Activated CD4-positive, alpha-beta T cell treated with anti-CD3 and anti-CD28 coated beads, Interleukin-2, amount 50 U/mL, for 16 hours (primary cell): ENCODE measurements at places on chromosomes 16 and 17.

GRCh38 chr16:21101631-21102420 is 48.8 kb downstream of the DNAH3 start:
- DNase-seq: peak; percentile 3

DNA sequence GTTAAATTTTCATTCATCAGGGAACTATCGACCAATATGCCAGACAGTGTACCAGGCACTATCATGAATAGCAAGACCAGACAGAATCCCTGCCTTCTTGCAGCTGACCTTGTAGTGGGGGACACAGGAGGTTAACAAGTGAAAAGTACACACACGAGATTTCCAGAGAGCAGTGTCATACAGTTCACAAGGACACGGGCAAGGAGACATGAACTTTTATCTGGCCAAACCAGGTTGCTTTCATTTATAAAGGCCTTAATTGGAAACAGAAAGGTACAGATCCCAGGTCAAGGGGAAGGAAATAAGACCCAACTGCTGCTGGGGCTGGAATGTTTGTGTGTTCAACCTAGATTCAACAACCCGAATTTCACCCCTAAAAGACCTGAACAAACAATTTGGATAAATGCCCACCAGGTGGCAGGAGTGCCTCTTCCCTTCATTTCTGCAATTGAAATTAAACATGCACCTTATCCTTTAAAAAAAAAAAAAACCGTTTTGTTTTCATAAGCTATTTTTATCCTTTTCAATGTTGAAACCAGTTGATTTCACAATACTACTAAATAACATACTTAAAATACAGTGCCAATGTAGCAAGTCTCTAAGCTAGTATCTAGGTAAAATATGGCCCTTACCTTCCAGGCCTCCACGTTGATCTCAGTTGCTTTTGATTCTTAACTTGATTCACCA is 65.9 kb downstream of the EMP2 start:
- DNase-seq: peak; percentile 47

DNA sequence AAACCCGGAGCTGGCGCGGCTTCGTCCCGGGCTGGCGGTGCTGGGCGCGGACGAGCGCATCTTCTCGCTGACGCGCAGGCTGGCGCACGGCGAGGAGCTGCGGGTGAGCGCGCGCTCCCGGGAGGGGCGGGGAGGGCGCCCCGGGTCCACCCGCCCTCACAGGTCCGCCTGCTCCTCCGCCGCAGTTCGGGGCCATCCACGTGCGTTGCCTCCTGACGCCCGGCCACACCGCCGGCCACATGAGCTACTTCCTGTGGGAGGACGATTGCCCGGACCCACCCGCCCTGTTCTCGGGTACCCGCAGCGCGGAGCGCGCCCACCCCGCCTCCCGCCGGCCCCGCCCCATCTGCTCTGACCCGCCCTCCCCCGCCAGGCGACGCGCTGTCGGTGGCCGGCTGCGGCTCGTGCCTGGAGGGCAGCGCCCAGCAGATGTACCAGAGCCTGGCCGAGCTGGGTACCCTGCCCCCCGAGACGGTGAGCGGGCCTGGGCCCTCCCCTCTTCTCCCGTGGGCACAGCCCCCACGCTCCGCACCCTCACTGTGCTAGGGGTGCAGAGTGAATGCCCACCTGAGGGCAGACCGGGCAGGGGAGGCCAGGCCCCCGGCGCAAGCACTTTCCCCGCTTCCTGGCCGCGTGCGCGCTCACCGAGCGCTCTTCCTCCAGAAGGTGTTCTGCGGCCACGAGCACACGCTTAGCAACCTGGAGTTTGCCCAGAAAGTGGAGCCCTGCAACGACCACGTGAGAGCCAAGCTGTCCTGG is 1.4 kb downstream of the HAGHL start:
- DNase-seq: peak; percentile 74

GRCh38 chr17:80017226-80018010 is 18.3 kb downstream of the TBC1D16 start:
- no peak for DNase-seq

- no peak for DNase-seq
These were observed 19.6 kb downstream of the KATNB1 start for GRCh38 chr16:57755061-57755684.

- DNase-seq: no peak
These were observed 361.0 kb downstream of the CDH13 start for GRCh38 chr16:82987767-82988166.

DNA sequence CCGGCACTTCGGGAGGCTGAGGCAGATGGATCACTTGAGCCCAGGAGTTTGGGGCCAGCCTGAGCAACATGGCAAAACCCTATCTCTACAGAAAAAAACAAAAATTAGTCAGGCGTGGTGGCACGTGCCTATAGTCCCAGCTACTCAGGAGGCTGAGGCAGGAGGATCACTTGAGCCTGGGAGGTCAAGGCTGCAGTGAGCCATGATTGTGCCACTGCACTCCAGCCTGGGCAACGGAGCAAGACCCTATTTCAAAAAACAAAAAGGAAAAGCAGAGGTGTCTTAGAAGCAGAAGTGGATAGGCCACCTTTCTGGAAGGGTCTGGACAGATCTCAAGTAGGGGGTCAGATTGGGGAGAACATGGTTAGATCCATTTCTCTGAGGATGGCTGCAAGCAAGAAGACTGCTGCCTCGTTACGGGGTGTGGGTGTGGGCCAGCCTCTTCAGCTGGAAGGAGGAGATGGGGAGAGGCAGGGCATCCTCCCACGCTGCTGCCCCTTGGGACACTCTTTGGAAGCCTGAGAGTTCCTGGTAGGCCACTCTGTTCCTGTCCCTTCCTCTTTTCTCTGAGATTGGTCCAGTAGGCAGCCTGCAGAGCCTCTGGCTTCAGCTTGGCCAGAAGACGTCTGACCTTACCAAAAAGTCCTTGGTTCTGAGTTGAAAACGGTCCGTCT is 208.0 kb downstream of the MSI2 start:
- no peak for DNase-seq

DNA sequence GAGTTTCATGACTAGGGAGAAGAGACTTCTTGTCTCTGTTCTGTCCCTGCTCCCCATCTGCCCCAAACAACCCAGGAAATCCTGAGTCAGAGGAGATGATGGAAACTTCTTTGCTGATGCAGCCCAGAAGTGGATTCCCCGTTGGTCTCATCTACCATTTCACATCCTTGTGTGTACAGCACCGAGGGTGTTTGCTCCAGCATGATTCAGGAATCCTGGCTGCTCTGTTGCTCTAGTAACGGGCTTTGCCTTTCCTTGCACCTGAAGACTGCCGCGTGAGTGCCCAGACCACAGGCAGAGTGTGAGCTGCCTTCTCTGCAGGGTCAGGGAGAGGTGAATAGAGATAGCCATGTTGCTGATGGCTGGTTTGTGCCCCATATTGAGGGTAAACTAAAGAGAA is 408.4 kb downstream of the CPPED1 start:
- no peak for DNase-seq

DNA sequence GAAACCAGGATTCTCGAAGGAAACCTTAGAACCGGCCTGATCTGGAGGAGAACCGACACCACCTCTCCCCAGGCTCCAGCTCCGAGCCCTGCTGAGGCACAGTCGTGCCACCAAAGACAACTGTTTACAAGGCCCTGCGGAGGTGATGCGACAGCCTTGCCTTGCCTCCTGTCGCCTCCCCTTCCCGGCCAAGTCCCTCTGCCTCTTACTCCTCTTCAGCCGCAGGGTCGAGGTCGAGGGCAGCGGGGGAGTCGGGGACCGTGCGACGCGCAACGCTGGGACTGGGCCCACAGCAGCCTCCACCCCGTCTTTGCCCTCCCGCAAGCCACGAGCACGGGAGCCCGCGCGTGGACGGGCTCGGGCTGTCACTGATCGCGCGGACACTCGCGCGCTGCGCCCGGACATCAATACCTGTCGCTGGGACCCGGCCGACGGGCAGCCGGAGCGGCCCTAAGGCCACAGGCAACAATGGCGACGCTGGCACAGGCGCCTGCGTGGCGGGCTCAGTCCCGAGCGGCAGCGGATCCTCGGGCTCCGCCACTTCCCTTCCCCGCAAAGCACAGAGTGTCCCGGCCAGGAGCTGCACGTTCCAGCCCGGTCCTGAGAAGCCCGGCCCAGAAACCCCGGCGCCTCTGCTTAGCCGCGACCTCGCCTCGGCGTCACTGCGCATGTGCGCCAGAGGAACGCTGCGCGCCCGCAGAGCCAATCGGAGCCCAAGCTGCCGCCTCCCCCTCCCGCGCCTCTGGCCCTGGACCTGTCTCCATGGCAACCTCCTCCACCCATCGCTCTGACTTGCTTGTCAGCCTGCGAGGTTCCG is at the start of gene ZNF287:
Gene ZNF287, minus strand, starts transcription at position 664 of the 817 bp plus-strand sequence. CDS start 1,473 bp downstream, outside the sequence.
- peak; percentile 93 for DNase-seq

GRCh38 chr16:57146735-57147134 is 39.1 kb downstream of the PSME3IP1 start:
- no peak for DNase-seq

GRCh38 chr17:43543771-43544575 is 2.2 kb downstream of the ETV4 start:
- DNase-seq: no peak

DNA sequence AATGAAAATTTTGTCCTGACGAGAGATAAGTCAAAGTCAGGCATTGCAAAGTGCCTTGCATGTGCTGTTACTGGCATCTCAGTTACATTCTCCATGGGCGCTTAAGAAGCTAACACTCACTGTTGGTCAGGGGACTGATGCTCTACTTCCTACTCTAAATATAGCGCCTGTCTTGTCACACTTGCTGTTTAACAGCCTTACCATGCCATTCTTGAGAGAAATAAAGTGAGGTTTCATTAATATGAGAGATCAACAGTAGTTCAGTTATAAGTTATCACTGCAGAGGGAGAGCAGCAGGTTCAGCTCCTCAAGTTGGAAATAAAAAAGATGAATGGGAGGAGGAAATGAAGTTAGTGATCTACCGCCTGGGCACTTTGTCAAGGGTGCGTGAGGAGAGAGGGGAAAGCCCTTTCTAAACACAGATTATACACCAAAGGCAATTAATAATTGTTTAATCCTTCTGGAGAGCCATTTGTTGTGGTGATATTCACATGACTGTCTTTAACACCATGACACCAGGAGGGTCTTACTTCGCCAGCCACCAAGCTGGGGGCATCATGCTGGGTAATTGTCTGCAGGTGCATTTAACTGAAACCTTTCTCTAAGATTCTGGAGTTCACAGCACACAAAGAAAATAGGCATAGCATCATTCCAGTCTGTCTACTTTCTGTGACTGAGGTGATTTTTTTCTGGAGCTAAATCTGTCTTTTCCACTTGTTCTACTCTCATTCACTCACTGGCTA is 568.7 kb upstream of the HSBP1 start:
- DNase-seq: no peak

- no peak for DNase-seq
These were observed 235.7 kb downstream of the NTN1 start for GRCh38 chr17:9256751-9257629.

DNA sequence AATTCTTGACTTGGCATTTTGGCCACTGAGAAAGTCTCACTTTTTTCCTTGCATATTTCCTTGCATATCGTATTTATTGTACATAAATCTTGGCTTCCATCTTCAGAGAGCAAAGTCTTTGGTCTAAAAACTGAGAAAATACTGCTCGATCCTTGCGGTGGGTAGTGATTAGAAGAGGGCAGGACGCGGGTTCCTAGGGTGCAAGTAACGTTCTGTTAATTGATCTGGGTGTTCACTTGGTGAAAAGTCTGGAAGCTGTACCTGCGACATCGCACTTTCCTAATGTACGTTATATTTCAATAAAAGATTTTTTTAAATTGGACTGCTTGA is 758 bp upstream of the UBALD2 start:
- no peak for DNase-seq

GRCh38 chr17:77555741-77556291 is 402.7 kb upstream of the TNRC6C start:
- no peak for DNase-seq

- DNase-seq: no peak
These were observed 358.3 kb downstream of the SEC14L1 start for GRCh38 chr17:77498791-77499698.

DNA sequence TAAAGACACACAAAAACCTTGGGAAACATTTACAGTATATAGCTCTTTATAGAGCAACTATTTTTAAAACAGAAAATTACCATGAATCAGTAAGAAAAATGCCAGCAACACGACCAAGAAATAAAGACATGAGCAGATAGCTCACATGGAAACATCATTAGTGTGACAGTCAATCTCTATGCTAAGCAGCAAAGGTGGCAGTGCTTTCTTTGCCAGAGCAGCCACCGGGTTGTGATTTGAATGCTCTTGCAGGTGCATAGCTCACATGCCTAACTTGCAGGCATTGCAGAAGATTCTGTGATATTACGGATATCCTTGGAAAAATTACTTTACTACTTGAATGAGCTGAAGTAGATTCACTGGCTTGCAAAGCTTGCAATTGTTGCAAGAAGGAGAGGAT is 652.9 kb upstream of the C16orf82 start:
- DNase-seq: no peak

DNA sequence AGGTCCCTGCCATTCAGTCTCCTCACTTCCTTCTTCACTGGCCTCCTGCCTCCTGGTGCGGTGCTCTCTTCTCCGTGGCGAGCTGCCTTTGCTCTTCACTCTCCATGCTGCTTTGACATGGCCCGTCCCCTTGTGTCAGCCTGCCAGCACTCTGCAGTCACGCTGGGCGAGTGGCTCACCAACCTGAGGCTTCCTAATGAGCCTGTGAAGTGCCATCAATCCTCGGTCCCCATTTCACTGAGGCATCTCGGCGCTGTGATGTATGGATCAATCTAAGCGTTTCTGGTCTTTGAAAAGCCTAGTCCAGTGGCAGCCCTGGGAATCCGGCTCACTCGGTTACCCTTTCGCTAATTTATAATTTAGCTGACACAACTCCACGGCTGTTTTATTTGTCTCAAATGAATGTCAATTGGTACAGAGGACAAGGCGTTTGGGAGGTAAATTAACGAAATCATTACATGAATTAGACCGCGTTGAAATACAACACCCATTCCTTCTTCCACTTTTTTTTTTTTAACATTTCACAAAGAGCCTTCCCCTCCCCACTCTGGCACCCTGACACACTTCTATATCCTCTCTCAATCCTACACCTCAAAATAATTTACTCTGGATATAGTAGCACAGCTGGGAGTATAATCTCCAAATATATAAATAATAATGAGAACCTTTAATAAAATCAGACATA is 610.7 kb downstream of the TMEM114 start:
- no peak for DNase-seq

- DNase-seq: peak; percentile 8
These were observed 219.9 kb downstream of the ENGASE start for GRCh38 chr17:79294459-79295071.

DNA sequence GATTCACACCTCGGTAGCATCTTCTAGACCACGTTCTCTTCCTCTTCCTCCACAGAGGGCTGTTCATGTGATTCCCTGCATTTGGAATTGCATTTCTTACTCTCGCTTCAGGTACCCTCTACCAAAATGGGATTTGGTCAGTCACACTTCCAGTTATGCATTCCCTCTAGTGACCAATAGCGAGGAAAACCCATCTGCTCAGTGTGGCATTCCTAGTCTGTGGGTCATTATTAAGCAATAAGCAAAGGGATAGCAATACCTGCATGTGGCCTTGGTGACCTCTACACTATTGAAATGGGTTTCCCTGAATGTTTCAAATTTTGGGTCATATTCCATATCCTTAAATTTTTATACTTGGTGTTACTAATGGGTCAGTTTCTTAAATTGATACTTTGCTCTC is 401 bp upstream of the KRTAP4-5 start:
- no peak for DNase-seq
